ENCODE measurements at places on chromosomes 7 and 10. TPM values are rescaled to one million over a fixed set of nuclear protein-coding genes. Genes with fewer than 3 reads are reported as not detected.

AKR1C1 gene
- 23.7 TPM for polyA plus RNA-seq

DNA sequence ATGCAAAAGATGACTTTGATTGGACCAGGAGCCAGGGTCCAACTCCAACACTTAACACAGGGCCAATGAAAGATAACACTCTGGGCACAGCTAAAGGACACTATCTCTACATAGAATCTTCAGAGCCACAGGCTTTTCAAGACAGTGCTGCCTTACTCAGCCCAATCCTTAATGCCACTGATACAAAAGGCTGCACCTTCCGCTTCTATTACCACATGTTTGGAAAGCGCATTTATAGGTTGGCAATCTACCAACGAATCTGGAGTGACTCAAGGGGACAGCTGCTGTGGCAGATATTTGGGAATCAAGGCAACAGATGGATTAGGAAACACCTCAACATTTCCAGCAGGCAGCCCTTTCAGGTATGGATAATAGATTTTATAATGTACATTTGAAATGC is 160.7 kb downstream of the MALRD1 start:
- DNase-seq = no peak

LMBR1 gene
- 9.0 TPM for polyA plus RNA-seq

DNA sequence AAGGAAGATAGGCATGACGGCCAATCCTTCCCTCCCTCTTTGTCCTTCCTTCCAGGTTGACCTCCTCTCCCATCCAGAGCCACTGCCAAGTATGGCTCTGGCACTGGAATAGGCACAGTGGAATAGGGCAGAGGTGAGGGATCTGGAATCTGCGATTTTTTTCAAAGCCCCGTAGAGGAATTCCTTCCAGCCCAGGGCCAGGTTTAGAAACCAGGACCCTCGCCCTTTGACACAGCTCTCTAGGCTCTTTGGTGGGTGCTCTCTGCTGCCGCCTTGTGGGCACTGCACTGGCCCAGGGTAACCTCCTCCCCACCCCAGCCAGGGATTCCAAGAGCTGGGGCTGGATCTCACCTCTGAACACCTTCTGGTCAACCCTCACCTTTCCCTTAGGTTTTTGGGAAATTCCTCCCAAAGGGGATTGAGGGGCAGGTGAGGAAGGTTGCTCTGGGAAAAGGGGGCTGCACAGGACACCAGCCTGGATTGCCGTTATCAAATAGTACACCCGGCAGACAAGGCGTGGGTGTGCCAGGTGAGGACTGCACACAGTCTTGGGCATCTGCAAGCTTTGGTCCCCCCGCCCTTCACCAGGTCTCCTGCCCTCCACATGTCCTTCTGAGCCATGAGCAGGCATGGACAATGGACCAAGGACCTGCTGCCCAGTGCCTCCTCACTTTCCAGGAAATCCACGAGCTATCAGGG is 22.8 kb downstream of the C10orf105 start:
- peak; percentile 78 for DNase-seq

DNA sequence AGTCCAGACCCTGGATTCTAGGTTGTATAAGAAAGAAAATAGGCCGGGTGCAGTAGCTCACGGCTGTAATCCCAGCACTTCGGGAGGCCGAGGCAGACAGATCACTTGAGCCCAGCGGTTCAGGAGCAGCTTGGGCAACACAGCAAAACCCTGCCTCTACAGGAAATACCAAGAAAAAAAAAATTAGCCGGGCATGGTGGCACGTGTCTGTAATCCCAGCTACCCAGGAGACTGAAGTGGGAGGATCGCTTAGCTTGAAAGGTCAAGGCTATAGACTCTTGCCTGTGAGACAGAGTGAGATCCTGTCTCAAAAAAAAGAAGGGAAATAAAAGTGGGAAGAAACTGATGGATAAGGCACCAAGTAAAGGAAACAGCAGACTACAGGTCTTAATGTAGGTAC is 287.9 kb upstream of the KLF14 start:
- no peak for DNase-seq

CFAP69 gene
- 0.68 TPM for polyA plus RNA-seq

VAX1 gene
- not detected for polyA plus RNA-seq

ACTR3C gene
- polyA plus RNA-seq = 2.7 TPM

DNA sequence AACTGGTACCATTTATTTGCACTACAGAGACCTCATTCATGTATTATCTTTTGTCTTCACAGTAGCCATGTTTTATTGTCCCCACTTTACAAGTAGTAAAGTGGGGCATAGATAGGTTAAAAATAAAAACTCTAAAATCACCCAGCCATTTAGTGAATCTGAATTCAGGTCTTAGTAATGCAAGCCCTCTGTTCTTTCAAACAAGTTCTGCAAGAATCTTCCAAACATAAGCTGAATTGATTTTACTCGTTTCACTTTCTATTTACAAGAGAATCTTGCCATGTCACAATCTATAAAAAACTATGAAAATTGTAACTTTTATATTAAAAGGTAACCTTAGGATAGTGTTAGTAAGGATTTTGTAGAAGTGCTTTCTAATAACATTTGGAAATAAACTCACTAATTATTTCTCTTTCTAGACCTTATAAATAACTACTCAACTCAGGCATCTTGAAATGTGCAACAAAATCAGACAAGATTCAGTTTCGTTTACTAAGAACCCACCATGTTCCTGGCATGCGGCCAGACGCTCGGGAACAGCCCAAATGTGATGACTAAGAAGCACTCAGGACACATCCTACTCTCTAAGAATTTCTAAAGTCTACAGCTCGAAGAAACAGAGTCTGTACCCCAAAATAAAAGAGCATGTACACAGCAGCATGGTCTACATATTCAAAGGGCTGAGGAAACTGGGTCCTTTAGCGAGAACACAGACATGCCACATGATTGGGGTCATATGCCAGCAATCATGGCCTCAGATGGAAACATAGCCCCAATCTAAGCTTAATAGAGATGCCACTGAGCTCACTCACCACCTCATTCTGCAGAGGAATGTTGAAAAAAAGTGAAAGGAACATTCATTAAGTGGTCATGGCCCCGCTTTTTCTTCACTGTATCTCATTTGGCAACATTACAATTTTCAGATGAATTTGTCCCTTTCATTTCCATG is 167.6 kb downstream of the AMPH start:
- DNase-seq = peak; percentile 61

DNA sequence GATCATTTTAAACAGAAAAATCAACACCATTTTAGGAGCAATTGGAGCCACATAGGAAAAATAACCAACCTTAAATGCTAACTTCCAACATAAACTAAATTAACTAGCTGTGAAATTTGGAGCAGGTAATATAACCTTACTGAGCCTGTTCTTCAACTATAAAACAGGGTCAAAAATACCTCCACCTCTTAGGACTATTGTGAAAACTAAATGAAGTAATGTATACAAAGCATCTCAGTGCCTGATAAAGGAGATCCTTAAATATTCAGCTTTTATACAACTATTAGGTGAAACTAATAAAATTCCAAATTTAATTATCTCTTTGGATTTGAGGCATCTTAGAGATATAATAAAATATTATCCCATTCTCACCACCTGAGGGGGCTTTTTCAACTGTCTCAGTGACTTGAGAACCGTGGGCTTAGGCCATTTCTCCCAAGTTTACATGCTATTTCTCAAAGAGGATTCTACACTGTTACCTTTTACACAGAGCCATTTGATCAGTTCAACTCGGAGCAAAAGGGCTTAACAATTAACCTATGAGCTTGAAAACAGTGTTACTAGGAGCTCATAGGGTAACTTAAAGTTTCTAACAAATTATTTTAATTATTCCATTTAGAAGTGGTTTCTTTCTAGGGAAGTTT is 165.0 kb upstream of the ASAH2 start:
- DNase-seq = no peak

- no peak for DNase-seq
These were observed 14.1 kb upstream of the TAF3 start for GRCh38 chr10:7804216-7804615.

DNA sequence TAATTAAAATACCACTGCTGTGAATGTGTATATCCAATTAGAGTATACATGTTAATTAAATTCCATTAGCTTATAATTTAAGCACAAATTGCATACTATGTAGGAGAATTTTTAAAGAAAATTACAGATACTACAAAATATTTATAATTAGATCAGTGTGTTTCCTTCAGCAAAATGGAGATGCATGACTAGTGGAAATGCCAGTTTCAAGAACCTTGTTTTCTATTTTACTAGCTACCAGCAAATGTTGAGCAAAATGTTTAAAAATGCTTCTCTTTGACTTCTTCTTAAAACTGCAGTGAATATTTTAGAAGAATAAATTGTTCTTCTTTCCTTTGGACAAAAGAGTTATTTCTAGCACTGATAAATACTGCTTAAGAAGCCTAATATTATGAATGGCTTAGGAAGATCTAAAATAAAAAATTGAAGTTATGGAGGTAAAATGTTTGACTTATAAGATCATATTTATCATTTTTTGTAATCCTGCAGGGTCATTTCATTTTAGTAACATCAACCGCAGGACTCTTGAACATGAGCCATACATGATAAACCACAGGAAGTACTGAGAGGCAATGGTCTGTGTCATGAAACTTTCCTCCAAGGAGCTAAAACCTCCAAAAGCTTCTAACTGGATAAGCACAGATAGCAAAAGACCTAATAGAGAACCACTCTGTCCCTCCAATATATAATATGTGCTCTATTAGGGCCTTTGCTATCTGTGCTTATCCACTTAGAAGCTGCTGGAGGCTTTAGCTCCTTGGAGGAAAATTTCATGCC is 1066.0 kb upstream of the CELF2 start:
- no peak for DNase-seq

DNA sequence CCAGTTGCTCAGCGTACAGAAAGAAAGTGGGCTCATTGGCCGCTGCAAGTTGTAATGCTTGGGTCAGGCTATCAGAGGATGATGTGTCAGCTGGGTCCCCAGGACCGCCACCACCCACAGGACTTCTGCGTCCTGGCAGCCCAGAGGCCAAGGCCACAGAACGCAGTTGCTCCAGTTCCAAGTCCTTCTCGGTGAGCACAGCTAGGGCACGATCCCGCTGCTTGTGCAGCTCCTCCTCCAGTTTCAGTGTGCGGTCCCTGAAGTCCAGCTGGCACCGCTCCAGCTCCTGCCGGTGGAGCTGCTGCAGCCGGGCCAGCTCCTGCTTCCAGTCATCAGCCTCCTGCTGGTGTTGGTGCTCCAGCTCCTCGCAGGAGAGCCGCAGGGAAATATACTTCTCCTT is 3.0 kb downstream of the GCC1 start:
- peak; percentile 83 for DNase-seq

DNA sequence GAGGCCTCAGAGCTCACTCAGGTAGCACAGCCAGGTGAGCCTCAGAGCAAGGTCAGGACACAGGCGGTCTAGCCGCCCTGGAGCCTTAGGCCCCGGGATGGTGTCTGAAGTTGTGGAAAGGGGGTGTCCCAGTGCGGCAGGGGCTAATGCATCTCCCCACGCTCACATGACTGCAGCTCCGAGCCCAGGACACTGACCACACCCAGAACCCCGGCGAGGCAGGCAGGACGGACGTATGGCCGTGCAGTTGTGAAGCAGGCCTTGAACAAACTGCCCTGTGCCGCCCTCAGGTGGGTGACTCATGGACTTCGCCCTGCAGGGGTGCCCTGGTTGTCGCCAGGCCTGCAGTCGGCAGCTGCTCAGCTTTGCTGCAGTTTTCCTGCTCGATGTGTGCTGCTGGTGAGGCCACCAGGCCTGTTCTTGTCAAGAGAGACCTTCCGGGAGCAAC is 5.0 kb upstream of the PRKAR1B start:
- DNase-seq = peak; percentile 66

IL2RA gene
- polyA plus RNA-seq = 0.73 TPM

TMEM229A gene
- polyA plus RNA-seq = not detected

ZCCHC24 gene
- polyA plus RNA-seq = 19.3 TPM

Measured in heart right ventricle (tissue), 16 donors.